HepG2 (cell line): ENCODE measurements at places on chromosomes 4 and X. TPM values are rescaled to one million over a fixed set of nuclear protein-coding genes. Genes with fewer than 3 reads are reported as not detected.

Gene CDK16
- 54.0 and 64.5 TPM in 2 replicates for total RNA-seq

GRCh38 chr4:146550161-146550560 lies 28.4 kb upstream of the SLC10A7 start:
- no peak for DNase-seq

DNA sequence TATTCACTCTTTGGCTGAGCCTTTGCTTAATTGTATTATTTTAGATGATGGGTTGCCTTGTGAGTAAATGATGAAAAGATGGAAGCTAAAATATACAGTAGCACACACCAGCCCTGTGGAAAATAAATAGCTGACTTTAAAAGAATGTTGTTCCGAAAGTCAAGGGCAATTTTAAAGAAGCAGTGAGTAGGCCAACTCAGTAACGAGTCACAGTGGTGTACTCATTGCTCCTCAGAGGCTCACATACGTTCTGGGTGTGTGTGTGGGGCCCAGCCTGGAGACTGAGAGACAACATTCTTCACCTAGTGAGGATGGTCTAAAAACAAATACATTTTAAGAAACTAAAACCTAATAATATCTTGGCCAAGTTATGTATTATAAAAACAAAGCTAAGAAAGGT lies 640.3 kb downstream of the TRIML1 start:
- DNase-seq, result no peak

DNA sequence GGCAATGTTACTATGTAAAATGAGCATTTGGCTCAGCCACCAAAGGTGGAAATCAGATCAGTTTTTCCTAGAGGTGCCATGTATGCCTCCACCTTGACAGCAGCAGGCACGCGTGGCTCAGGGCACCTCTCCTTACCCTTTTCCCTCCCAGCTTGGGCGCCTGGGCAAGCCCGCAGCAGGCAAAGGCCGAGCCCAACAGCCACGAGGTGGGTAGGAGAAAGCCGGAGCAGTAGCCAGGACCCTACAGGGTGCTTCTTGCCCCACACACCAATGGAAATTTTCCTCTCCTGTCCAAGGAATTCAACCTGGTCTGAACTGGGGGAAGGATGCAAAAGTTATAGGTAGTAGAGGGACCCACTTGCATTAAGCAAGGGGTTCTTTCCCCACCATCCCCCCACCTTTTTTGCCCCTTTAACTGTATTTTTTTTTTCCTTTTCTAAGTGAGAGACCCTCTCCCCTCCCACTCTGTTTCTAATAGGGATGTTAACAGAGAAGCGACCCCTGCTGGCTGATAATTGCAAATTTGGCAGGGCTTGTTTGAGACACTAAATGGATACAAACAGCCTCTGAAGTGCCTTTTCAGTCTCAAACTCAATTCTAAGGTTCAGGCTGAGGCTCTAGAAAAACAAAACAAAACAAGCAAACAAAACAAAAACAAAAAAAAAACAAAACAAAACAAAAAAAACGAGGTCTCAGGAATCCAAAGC lies 895.1 kb downstream of the PCDH18 start:
- peak; percentile 28 for DNase-seq

DNA sequence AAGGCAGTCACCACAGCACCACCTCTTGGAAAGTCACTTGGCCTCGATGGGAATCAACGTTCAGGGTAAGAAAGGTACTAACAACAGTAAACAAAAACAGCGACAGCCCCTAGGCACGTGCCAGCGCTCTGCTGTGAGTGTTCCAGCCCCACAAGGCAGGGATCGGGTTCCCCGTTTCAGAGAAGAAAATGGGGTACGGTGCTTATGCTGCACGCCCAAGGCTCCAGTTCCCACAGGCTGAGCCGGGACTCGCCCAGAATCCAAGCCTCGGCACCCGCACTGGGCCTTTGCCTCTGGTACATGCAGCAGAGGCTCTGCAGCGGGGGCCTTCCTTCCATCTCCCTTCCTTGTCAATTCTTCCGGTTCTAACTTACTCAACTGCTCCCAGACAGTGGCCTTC lies 37.3 kb downstream of the WDR1 start:
- DNase-seq, result no peak

DNA sequence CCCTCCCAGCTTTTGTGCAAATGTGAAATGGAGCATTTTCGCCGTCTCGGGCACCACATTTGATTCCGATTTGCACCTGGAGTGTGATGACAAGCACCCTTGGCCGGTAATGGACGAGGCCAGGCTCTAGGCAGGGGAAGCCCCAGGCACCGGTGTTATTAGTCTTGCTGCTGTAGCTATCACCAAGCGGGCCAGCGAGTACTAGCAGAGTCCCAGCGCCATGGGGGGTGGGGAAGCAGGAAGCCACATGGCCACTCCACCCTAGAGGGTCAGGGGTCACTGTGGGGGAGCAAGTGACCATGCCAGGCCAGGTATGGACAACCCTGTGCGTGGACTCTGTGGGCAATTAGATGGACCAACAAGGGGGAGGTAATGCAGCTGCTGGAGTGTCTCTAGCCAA lies 88.8 kb downstream of the CPZ start:
- no peak for DNase-seq

GRCh38 chrX:108254636-108255035 lies 163.1 kb downstream of the ATG4A start:
- DNase-seq, result no peak

- no peak for DNase-seq
Measured at GRCh38 chr4:79798047-79798446, 275.0 kb downstream of the ANTXR2 start.

DNA sequence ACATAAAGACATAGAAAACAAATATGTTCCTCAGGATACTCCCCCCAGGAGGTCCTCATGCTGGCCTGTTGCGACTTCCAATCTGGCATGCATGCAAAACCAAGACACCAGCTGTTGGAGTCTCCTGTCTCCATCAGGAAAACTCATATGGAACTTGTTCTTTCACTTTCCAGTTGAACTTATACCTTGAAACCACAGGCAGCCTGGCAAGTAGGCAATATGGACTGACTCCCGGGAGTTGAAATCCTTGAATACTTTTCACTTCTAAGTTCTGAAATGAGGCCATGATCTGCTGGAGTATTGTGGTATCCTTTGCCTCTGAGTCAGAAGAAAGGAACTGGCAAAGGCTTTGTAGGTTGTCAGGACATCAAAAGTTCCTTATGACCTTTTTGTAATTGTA lies 444.2 kb downstream of the IDS start:
- DNase-seq, result no peak

Gene MAGEB1
- total RNA-seq, result not detected in 2 replicates

Gene POU3F4
- not detected in 2 replicates for total RNA-seq

GRCh38 chrX:39854772-39855747 lies 242.7 kb downstream of the BCOR start:
- no peak for DNase-seq

Gene SYNPO2
- 0.04 TPM in 1 of 2 replicates, not detected in the other for total RNA-seq

- no peak for DNase-seq
Measured at GRCh38 chr4:304969-305680, at the start of gene ZNF732. TSS of gene ZNF732 (minus strand) at chr4:305474. CDS start at chr4:305310, 164 bp downstream.

DNA sequence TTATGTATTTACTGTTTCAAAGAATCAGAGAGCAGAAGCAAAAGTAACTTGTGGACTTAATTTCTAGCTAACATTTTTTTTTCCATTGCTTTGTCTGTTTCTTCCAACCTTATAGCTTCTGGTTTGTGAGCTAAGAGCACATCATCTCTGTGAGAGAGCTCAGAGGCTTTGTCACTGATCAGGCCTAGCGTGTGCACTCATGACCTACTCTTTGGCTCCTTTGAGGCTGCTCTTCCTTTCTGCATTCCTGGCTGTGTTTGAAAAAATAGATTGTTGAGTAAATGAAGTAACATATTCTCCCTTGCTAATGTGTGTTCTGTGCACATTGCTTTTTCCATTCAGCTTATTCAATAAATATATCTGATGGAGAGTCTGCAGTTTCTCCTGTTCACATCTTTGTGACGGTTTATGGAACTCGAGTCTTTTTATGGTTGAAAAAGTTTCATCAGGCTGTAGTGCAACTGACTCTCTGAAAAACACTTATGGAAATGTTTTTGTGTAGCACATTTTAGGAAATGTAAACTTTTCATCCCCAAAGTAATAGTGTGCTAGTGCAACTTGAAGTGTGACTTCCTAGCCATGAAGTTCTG lies 133.0 kb downstream of the RAPGEF2 start:
- peak; percentile 24 for DNase-seq

Gene PABPC1L2B
- not detected in 2 replicates for total RNA-seq

DNA sequence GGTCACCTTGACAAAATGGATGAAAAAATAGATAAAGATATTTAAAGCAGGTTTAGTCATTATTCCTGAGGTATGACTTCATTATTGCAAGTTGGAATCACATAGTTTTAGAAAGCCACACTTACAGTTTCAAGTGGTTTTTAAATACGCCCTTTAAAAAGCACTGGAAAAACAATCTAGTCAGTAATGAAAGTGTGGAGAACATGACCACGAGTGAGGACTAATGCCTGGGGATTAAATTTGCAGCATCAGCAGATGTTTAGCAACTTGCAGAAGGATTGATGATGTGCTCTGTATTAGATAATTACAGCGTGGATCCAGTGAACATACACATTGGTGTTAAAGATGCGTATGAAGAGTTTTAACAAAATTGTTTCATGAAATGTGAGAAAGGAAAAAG lies 5.9 kb downstream of the SPARCL1 start:
- no peak for DNase-seq

Gene HERC6
- 2.0 and 2.7 TPM in 2 replicates for total RNA-seq

GRCh38 chrX:22278375-22278774 lies 5.7 kb downstream of the CBLL2 start:
- DNase-seq, result no peak

Gene F8A2
- not detected in 2 replicates for total RNA-seq

Gene GRXCR1
- not detected in 2 replicates for total RNA-seq

Gene CT45A3
- total RNA-seq, result not detected in 2 replicates

Gene P2RY10
- total RNA-seq, result not detected in 2 replicates

DNA sequence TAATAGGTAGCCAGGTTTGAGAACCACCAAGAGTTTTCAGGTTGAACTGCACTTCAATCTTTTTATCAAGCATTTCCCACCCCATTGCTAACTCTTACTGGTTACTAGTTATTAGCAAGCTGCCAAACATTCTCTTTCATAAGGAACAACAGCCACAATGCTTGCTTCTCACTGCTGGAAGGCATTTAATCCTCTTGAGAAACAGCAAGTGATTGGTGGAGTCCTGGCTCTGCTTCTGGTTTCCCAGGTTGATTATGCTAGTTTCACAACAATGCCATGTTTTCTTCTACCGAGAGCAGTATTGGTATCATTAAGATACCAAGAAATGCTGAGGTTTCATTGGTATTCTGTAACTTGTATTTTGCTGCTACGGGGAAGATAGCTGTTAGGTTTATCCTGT lies 32.2 kb upstream of the TXLNG start:
- DNase-seq, result no peak

GRCh38 chrX:40719218-40719617 lies 16.1 kb downstream of the MED14 start:
- no peak for DNase-seq

Gene RWDD4
- 25.4 and 28.9 TPM in 2 replicates for total RNA-seq

Gene MAGEA9B
- total RNA-seq, result 0.07 TPM in 1 of 2 replicates, not detected in the other

Gene EVC2
- not detected in 2 replicates for total RNA-seq

GRCh38 chr4:39526765-39527295 lies 409 bp downstream of the UGDH start:
- DNase-seq, result no peak

DNA sequence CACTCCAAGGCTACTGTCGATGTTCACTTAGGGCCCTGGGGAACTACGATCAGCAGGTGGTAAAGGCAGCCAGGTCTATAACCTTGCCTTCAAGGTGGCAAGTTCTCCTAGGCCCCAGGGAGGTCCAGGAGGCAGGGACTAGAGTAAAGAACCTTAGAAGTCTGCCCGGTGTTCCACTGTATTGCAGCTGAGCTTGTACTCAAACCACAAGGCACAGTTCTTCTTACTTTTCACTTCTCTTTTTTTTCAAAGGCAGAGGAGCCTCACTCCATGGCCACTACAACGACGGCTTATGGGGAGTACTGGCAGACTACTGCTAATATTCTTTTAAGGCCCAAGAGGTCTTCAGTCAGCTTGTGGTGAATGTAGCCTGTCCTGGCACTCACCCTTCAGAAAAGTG lies 78.8 kb upstream of the GPR174 start:
- no peak for DNase-seq

- DNase-seq, result peak; percentile 16
Measured at GRCh38 chr4:24625091-24625490, 40.7 kb upstream of the DHX15 start.

GRCh38 chr4:32219306-32220075 lies 1499.3 kb downstream of the PCDH7 start:
- DNase-seq, result no peak

DNA sequence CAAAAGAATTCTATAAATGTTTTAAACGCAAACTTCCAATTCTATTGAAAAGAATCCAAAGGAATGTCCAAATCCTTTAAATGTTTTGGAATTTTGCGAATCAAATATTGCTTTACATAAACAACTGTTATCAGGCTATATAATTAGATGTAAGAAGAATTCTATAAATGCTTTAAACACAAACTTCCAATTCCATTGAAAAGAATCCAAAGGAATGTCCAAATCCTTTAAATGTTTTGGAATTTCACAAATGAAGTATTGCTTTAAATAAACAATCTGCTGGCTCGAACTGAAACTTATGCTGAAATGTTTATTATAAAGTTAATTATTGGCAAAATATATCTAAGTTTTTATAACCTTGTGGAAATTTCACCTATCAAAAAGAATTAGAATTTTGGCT lies 16.1 kb downstream of the DAPP1 start:
- no peak for DNase-seq

DNA sequence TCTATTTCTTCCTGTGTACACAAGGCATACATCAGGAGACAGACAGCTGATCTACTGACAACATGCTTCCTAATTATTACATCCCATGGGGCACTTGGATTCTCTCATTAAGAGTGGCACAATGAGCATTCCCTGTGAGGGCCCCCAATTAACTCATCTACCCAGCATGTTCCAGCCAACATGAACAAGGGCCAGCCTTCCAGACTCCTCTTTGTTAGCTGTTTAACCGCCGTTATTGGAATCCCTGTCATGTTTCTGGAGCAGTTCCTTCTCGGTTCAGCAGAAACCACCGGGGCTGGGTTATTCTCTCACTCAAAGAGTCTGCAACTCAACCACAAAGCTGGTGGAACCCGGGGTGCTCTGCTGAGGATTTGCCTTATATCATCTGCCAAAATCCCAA lies 9.9 kb upstream of the GPM6B start:
- no peak for DNase-seq

DNA sequence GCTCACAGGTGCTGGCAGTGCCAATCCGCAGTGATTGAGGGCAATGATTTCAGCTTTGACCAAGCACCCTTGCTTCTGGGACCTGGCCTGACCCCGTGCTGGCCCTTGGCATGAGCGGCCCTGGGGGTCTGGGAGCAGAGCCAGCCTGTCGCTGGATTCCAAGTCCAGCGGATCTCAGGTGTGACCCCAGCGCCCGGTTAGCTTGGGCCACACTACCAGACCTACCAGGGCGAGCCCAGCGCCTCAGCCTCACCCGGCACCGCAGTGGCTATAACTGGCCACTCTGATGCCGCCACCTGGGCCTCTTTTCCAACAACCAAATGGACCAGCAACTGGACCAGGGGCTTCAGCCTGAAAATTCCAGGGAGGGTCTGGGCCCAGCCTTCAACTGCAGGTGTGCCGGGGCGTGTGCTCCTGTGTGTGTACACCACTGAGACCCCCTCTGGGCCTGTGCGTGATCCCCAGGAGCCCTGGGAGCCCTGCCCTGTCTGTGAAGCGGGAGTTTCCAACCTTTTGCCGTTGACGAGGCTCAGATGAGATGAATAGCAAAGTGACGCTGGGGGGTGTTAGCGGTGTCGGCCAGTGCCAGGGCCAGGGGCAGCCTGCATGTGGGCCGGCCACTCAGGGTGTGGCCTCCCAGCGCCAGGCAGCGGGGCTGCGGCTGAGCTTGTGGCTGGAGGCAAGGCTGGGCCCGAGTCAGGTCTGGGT lies 658 bp downstream of the SH3TC1 start:
- no peak for DNase-seq
